Activated CD8-positive, alpha-beta memory T cell treated with anti-CD3 and anti-CD28 coated beads, Interleukin-2, amount 50 U/mL, for 4 hours (primary cell): ENCODE measurements at places on chromosomes 16 and 17.

DNA sequence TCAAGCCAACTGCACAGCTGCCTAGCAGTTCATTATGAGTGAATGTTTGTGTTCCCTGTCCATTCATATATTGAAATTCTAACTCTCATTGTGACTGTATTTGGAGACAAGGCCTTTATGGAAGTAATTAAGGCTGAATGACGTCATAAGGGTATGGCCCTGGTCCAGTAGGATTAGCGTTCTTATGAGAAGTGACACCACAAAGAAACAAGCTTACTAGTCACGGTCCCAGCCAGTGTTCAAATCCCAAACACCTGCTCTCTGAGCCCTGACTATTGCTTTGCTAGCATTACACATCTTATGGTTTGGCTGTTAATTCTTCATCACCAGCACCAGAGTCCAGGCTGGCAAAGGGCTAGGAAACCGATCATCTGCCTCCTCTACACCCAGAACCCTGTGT is 2.2 kb downstream of the ZNF668 start:
- no peak for DNase-seq

DNA sequence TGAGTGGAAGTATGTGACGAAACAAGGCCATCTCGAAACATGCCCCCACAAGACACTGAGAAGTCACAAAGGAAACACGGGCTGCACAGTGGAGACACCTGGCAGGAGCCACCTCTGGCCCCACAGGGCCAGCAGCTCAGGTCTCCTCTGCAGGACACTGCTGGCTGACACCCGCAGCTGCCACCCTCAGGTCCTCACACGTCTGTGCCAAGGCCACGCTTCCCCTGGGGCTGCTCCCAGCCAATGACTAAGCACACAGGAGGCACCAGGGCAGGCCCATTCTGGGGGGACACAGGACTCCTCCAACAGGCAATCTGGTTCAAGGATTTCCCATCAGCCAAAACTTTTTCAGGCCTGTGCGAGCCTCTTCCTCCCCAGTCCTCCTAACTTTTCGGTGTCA is 36.4 kb downstream of the MBTPS1 start:
- DNase-seq = no peak

DNA sequence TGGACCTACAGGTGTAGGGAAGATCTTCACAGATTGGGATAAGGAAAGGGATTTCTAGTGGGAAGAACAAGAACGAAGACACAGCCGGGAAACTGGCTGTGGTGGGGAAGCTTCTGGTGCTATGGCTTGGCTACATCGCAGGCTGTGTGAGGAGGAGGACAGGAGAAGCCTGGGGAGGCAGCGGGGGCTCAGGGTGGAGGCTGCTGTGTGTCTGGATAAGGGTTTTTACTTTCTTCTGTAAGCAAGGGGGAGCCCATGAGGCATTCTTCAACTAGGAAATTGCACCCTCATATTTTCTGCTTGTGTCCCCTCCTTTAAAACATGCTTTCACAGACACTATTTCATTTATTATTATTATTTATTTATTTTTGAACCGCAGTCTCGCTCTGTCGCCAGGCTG is 2.9 kb upstream of the RHBDF2 start:
- DNase-seq = no peak

DNA sequence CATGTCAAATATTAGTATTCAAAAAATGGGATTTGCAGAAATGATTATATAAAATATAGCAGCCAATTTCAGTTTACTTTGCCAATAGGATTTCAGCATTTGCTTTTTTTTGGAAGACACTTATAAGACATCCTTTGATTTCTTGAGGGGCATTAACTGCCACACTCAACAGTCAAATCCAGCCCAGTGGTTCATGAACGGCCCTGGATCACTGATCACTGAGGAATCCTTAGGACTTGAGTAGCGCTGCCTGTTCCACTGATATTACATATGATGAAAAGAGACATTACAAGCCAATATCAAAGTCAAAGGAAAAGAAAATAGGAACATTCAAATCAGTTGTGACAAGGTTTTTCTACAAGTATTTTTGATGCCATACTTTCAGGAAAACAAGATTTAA is 21.0 kb upstream of the YWHAE start:
- no peak for DNase-seq

DNA sequence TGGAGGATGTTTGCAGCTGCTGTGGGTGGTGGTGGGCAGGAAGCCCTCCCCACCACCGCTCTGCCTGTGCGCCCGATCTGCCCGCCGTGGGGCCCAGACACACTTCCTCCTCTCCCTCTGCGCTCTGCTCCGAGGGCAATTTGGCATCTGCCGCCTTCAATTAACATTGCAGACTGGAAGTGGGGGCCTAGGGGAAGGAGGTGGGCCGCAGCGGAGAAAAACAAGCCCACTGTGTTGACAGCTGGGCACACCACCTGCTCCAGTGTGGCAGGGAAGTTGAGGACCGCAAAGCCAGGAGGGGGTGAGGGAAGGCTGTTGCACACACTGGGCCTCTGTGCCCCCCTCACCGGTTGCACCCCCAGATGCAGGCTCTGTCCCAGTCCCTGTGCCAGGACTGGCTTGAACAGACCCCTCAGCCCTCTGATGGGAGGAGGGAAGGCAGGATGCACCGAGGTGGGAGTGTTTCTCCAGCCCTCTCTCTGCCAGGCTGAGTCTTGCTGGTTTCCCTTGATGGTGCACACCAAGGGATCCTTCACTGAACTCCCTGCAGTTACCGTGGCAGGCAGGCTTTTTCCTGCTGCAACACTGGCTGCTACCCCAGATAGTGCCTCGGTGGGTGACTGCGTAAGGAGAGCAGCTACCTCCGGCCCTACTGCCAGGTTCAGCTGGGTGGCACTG is 72.8 kb upstream of the MED9 start:
- DNase-seq = peak; percentile 50

DNA sequence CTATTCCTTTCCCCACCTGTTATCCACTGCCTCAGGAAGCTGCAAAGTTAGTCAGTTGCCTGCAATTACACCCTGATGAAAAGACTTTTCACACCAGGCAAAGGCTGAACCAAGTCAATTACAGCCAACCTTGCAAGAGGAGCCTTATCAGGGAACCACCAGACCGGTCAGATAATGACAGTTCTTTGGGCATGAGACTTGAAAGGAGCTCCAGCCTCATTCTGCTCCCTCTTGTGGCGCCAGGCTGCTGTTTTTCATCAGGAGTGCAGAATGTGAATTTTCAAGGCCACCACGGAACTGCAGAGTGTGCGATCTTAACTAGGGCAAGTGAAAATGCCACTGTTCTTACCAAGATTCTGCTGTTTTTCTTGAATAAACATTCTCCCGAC is 22.5 kb downstream of the DNAI2 start:
- no peak for DNase-seq
